ENCODE measurements at places on chromosomes 5 and 9.

- no peak for DNase-seq
Observed at GRCh38 chr5:110073534-110073933, 383.8 kb downstream of the MAN2A1 start.

DNA sequence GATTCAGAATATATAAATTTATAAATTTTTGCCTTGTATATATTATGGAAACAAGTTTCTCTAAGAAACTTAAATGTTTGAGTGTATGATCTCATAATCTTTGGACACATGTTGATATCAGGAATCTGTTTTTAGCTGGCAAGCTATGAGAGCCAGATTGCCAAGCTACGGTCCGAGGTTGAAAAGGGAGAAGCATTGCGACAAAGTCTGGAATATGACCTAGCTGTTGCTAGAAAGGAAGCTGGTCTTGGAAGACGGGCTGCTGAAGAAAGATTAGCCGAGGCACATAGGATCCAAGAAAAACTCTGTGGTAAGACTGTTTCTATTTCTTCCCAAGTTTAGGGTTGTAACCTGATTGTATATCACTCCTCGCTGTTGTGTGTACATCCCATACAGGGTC lies 25.9 kb downstream of the CCDC171 start:
- no peak for DNase-seq

GRCh38 chr5:21125238-21125983 lies 1137.4 kb upstream of the CDH18 start:
- DNase-seq: peak; percentile 5

DNA sequence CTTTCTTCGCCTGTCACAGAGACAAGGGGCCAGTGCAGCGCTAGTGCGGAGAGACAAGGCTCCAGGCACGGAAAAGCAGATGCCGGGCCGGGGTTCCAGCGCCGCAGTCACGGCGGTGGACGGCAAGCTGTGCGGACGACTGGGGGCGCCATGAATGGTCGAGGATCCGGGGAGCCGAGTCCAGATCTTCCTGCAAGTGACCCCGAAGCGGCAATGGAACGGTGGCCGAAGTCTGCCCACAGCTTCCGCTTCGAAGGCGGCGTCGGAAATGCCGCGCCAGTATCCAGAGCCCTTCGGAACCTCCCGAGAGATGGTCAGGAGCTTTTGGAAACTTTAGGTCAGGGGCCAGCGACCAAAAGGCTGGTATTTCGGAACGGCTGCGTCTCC lies 601 bp upstream of the FAF2 start:
- DNase-seq: no peak

DNA sequence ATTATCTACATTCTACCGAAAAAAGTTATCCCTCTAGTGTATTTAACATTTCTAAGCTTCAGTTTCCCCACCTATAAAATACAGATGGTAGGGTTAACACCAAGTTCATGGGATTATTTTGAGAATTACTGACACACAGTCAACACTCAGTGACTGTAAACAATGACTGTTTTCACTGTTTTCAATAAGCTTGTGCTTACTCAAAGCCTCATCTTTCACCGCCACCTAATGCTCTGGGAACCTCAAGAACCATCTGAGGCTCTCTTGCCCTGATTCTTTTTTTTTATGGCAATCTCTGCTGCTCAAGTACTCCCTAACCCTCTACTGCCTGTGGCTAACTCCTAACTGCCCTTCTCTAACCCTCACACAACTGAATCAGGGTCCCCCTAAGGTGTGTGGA lies 59.6 kb downstream of the SETX start:
- no peak for DNase-seq

DNA sequence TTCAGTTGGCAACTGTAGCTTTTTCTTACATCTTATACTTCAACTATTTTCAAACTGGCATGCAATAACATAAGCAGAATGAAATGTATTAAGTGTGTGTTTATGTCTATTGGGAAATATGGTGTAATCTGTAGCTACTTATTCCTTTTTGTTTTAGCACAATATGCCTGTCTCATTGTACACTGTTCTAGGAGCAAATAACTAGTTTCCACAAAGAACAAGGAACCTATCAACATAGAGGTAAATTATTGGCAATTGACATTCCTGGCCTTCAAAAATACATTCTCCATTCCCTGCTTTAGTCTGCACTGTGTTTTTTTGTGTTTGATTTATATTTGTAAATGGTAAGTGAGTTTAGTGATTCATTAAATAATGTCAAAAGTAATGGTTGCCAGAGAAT lies 75.7 kb downstream of the FBXL7 start:
- peak; percentile 37 for DNase-seq

- no peak for DNase-seq
Observed at GRCh38 chr5:40240671-40241070, 439.0 kb upstream of the PTGER4 start.

DNA sequence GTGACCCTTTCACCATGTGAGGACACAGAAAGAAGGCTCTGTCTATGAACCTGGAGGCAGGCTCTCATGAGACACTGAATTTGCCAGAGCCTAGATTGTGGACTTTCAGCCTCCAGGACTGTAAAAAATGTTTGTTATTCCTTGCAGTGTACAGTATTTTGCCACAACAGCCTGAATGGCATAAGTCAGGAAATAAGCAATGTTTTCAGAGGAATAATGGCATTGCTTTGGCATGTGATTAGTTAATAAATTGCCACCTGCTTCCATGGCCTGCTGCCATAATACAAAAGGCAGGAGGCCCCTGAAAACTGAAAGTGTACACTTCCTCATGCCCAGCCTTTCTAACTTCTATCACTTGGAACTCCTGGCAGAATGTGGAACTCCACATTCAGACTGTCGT lies 408.1 kb downstream of the GADD45G start:
- no peak for DNase-seq

DNA sequence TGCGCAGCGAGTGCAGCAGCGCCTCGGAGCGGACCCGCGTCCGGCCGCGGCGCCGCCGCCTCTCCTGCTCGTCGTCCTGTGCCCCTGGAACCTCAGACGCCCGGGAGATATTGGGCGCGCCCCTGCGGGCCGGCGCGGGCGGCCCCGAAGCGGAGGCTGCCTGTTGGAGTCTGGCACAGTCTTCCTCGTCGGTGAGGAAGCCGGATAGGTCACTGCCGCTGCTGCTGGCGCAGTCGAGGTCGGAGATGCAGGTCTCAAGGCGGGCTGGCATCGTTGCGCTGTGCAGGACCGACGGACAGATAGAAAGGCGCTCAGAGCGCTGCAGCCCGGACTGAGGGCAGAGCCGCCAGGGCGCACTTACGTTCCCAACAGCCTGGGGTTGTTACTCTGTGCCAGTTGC lies 344 bp downstream of the NEUROG1 start:
- peak; percentile 3 for DNase-seq

DNA sequence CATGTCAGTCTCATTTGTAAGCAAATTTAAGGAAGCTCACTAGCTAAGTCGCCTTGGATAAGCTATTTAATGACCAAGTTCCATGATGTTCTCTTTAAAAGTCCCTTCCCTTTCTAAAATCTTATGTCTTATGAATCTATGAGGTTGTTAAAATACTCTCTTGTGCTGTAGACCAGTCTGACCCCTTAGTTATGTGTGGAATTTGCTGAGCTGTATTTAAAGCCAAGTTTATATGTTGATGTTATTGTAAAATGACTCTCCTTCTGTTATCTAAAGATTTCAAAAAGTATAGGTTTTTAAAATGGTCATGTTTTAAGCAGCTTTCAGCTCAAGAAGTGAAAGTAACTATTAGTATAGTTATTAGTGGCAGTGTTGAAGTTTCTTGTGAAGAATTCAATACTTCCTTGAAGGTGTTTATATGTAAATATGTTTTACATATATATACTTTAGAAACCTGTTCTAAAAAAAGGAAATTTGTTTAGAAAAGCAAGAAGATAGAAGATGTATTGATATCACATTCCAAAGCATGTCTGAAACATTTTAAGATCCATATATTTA lies 92.2 kb downstream of the CDC42SE2 start:
- DNase-seq: peak; percentile 78

GRCh38 chr5:174708476-174709207 lies 15.7 kb upstream of the MSX2 start:
- no peak for DNase-seq

DNA sequence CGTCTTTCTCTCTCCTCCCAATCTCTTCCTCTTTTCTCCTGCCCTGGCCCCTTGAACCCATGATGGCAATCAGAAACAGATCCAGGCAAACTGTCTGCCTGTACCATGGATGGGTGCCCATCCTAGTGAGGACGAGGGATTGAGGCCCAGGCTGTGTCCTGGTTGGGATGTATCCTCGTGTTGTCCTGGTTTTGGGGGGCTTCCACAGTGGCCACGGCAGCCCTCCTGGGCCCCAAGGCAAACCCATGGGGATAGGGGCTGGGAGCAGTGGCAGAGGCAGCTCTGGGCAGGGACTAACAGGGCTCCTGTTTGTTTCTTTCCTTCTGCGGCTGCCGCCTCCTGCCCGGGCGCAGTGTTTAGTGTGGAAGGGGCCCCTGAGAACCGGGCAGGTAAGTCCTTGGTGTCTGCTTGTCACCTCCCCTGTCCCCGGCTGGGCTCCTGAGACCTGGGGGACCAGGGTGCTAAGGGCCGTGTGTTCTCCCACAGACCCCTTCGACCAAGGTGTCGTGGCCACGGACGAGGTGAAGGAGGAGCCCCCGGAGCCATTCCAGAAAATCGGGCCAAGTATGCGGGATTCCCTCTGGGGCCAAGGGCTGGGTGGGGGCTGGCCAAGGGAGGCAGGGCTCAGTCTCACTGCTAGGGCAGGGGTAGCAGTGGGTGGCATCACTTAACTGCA lies 70.0 kb downstream of the AMBP start:
- no peak for DNase-seq

DNA sequence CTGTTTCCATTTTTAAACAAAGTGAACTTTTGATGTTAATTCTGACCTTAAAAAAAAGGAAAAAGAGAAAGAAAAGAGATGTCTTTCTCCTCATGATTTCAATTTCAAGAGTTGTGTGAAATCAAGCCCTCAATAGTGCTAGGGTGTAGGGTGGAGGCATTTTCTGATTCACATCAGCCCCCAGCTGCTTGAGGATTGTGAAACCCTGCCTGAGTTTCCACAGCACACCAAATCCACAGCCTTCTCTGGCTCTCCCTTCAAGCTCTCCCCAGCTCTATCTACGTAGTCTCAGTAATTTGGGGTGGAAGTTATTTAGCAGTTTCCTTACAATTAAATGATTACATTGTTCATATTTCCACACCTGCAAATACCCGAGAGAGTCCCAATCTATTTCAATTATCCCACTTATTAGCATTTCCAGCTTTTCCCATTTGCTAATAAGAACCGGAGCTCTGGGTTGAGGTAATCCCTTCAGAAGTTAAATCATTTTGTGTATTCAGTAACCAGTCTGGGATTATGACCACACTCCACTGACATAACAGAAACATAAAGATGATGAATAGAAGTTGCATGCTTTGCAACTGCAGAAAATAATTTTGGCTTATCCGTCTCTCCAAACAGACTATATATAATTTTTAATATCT lies 54.9 kb downstream of the MTX3 start:
- DNase-seq: peak; percentile 48

Measured in choroid plexus epithelial cell (primary cell).